ENCODE measurements at places on chromosomes 16 and 17.
A peak's percentile ranks its signal among the peaks of the same experiment; 100 is the strongest.

DNA sequence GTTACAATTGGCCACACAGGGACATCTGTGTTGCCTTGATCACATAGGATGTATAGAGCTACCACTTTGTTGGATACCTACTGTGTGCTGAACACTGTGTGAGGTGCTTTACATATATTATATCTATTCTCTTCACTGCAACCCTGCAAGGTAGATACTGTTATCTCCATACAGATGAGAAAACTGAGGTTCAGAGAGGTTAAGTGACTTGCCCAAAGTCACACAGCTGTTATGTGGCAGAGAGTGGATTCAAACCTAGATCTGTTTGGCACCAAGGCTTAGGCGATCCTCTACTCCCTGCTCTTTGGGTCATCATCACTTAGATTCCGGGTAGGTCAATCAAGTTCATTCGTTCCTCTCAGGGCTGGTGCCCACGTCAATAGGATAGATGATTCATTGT lies 260.5 kb upstream of the IRX3 start:
- no peak for DNase-seq

DNA sequence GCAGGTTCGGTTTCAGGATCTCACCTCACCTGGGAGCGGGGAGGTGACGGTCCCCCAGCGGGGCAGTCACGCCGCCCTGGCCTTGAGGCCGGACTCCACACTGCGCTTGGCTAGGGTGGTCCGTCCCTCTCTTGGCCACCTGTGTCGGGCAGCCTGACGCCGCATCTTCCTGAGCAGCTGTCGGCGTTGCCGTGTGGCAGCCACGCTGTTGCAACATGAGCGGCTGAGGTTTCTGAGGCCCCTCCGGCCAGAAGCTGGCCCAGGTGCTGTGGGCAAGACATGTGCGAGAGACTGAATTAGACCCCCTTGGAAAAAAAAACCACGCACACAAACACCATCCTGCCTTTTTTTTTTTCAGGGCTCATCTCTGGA lies 49.2 kb downstream of the IRF8 start:
- DNase-seq = no peak

- DNase-seq = no peak
These were observed 609.4 kb upstream of the CDH5 start for GRCh38 chr16:65757064-65757463.

- no peak for DNase-seq
These were observed 1.0 kb downstream of the SDK2 start for GRCh38 chr17:73643001-73643851.

GRCh38 chr17:979539-980405 lies at the start of gene NXN:
Gene NXN (minus strand): TSS chr17:979776.
- DNase-seq = peak; percentile 79

DNA sequence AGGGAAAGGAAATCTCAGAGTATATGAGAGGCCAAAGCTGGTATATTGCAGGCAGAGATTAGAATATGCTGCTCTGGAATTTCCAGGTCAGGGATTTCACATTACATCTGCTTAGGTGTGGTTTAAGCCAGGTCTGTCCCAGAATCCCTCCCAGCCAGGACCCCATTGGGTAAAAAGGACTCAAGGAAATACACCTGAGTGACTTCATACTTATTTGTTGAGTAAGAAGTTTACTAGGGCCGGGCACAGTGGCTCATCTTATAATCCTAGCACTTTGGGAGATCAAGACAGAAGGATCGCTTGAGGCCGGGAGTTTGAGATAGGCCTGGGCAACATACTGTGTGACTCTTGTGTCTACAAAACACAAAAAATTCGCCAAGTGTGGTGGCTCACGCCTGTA lies 7.2 kb downstream of the PIPOX start:
- no peak for DNase-seq

DNA sequence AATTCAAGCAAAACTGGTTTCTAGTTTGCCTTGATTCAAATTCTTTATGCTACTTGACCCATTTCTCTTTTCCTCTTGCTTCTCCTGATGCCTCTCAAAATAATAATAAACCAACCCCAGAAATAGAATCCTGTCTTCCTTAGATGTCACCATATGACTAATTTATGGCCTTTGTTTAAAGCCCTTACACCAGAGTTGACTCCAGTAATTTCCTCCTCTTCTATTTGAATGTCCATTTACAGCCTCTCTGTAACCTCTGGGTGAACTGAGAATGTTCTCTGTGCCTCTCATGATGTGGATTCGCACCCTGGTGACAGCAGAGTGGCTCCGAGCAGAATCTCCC lies 31.5 kb downstream of the ZFHX3 start:
- DNase-seq = no peak

All from globus pallidus (tissue), 1 donor.